ENCODE measurements at places on chromosomes 11 and 22. TPM values are rescaled to one million over a fixed set of nuclear protein-coding genes. Genes with fewer than 3 reads are reported as not detected.
A peak's percentile ranks its signal among the peaks of the same experiment; 100 is the strongest.

Gene DLG2
- 1.3 TPM for total RNA-seq

Gene DUSP8
- 2.6 TPM for total RNA-seq

DNA sequence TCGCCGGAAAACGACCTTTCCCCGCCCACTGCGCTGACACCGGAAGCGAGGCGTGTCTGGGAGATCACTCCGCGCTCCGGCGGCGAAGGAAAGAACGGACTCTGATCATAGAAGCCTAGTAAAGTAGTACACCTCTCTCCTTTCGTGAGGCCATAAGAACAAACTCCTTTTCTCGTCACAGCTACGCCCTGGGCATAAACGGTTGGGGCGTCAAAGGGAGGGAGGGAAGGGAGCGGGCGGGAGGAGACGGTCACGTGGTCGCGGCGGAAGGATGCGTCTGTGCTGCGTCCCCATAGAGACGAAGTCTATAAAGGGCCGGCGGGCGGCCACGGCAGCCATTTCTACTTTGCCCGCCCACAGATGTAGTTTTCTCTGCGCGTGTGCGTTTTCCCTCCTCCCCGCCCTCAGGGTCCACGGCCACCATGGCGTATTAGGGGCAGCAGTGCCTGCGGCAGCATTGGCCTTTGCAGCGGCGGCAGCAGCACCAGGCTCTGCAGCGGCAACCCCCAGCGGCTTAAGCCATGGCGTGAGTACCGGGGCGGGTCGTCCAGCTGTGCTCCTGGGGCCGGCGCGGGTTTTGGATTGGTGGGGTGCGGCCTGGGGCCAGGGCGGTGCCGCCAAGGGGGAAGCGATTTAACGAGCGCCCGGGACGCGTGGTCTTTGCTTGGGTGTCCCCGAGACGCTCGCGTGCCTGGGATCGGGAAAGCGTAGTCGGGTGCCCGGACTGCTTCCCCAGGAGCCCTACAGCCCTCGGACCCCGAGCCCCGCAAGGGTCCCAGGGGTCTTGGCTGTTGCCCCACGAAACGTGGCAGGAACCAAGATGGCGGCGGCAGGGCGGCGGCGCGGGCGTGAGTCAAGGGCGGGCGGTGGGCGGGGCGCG lies at the start of gene ATF4:
Gene ATF4 (plus strand): TSS at position 337 of the 880 bp plus-strand sequence. CDS start 884 bp downstream, outside the sequence.
- peaks cover 67% of the 10 kb centered on the region for H3K36me3 ChIP-seq
- H3K4me3 ChIP-seq = peak within 1 kb of the TSS; percentile 94
- peaks cover 58% of the 10 kb centered on the region for H3K4me1 ChIP-seq
- peaks cover 2% of the 10 kb centered on the region for H3K27me3 ChIP-seq

DNA sequence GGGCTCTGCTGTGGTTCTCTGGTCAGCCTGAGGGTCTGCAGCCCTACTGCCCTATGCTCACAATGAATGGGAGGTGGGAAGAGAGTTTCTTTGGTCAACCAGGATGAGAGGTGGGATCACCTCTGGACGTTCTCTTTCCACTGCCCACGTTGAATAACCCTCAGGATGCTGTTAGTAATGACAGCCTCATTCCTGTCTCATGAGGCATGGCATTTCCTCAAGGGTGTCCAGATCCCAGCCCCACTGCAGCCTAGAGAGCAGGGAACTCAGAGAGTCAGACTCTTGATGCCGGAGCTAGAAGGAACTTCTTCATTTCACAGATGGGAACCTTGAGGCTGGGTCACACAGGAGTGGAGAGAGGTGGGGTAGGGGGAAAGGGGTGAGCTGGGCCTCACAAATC lies 196.0 kb downstream of the CEP164 start:
- H3K36me3 ChIP-seq = no peaks in the 10 kb centered on the region
- H3K4me1 ChIP-seq = no peaks in the 10 kb centered on the region
- H3K27me3 ChIP-seq = peaks cover 2% of the 10 kb centered on the region
- H3K27ac ChIP-seq = no peak overlapping the region

GRCh38 chr11:33040862-33041453 lies 1.6 kb downstream of the TCP11L1 start:
- peaks cover 2% of the 10 kb centered on the region for H3K27me3 ChIP-seq
- peaks cover 31% of the 10 kb centered on the region for H3K4me1 ChIP-seq
- peaks cover 25% of the 10 kb centered on the region for H3K36me3 ChIP-seq
- no peak for DNase-seq

GRCh38 chr11:13258855-13259254 lies 18.7 kb upstream of the BMAL1 start:
- no peak overlapping the region for H3K4me3 ChIP-seq
- H3K36me3 ChIP-seq = no peaks in the 10 kb centered on the region
- no peak overlapping the region for H3K27ac ChIP-seq
- H3K27me3 ChIP-seq = peaks cover 15% of the 10 kb centered on the region
- no peak for DNase-seq

DNA sequence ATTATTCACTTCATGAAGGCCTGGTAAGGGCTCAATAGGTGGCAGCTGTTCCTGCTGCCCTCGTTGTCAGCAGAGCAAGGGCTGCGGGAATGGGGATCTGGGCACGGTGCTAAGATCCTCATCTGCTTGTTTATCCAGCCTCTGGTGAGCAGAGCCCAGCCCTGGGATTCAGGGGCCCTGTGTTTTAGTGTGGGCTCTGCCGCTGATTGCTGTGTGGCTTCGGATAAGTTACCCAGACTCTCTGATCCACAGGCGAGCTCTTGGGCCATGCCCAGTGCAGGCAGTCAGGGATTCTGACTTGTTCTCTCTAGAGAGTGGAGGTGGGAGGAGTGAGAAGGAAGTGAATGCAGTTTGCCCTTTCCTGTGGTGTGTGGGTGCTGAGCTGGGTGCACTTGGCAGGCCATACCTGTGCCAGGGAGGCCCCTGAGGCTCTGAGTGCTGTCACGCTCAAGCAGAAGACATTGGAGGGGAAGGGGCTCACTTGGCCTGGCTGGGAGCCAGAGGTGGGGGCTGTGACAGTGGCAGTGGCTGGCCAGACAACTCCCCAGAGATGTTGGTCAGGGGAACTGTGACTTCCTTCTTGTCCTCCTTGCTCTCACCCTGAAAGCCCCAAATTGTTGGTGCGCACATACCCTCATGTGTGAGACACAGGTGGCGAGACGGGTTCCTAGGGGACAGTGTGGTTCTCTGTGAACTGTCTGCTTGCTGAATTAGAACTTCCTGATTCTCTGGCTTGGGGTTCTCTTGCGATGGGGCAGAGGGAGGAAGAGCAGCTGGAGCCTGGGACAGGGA lies 43.7 kb downstream of the CD82 start:
- H3K4me1 ChIP-seq = peaks cover 79% of the 10 kb centered on the region
- no peaks in the 10 kb centered on the region for H3K27me3 ChIP-seq
- peak overlapping the region; percentile 83 for H3K27ac ChIP-seq
- H3K4me3 ChIP-seq = no peak overlapping the region
- peaks cover 74% of the 10 kb centered on the region for H3K36me3 ChIP-seq
- peak; percentile 53 for DNase-seq

DNA sequence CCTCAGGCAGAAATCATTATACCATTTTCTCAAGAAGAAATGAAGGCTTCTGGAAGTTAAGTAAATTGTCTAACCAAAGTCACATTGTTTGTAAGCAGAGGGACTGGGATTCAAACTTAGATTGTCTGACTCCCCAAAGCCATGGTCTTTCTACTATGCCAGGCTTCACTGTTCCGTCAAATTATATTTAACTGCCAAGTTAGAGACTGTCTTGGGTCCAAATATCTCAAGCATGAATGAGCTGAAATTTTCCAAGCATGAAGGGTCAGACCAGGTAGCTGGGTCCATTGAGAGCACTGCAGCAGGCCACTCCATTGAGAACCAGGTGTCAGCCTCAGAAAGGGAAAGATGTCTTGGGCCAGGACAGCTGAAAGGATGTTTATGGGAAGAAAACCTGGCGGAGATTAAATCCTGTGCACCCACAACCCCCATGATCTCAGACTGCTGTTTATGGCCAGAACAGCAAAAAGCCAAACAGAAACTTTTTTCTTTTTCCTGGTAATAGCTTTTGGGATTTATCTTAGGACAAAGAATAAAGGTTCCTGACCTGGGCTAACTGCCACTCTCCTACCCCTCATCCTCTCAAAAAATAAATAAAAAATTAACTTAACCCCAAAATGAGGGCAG lies 612.3 kb downstream of the INSC start:
- no peaks in the 10 kb centered on the region for H3K27me3 ChIP-seq
- no peak for DNase-seq
- no peaks in the 10 kb centered on the region for H3K4me1 ChIP-seq
- no peak overlapping the region for H3K27ac ChIP-seq
- no peaks in the 10 kb centered on the region for H3K36me3 ChIP-seq

DNA sequence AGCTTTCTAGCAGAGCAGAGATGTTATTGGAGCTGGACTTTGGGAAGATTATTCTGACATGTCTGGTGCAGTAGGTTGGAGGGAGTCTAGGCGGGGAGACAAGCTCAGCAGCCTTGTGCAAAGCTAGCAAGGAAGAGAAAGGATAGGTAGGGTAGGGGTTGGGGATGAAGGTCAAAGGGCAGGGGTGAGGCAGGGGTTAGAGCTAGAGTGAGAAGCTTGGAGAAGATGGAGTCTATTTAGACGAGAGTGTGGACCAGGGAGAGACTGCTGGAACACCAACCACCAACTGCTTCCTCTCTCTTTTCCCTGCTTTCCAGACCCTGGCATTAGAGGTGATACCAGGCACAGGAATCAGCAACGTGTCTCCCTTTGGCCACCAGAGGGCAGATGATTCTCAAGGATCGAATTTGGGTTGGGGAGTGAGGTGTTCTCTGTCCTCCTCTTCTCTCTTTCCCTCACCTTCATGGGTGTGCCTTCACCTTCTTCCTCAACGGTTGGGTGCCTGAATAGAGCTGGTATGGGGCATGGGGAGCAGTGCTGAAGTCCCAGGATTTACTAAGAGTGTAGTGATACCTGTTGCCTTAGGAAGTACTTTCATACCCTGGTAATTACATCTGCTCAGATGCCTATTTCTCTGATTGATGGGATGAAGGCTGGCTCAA lies 1.8 kb upstream of the MARK2 start:
- H3K4me1 ChIP-seq = peaks cover 40% of the 10 kb centered on the region
- peaks cover 25% of the 10 kb centered on the region for H3K36me3 ChIP-seq
- no peaks in the 10 kb centered on the region for H3K27me3 ChIP-seq
- peak; percentile 80 for DNase-seq
- no peak overlapping the region for H3K4me3 ChIP-seq

DNA sequence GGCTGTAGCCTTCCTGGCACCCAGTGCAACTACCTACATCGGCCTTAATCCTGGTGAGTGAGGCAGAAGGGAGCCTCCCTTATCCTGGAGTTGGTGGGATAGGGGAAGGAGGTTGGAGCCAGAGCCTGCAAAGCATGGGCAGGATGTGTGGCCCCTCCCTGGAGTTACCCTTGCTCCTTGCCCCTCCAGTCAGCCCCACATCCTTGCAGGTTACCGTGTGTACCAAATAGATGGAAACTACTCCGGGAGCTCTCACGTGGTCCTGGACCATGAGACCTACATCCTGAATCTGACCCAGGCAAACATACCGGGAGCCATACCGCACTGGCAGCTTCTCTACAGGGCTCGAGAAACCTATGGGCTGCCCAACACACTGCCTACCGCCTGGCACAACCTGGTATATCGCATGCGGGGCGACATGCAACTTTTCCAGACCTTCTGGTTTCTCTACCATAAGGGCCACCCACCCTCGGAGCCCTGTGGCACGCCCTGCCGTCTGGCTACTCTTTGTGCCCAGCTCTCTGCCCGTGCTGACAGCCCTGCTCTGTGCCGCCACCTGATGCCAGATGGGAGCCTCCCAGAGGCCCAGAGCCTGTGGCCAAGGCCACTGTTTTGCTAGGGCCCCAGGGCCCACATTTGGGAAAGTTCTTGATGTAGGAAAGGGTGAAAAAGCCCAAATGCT lies 3.9 kb downstream of the SMPD1 start:
- H3K4me3 ChIP-seq = no peak overlapping the region
- peaks cover 54% of the 10 kb centered on the region for H3K36me3 ChIP-seq
- DNase-seq = no peak
- H3K27ac ChIP-seq = no peak overlapping the region
- H3K27me3 ChIP-seq = no peaks in the 10 kb centered on the region

GRCh38 chr22:37044634-37045625 lies 6.6 kb upstream of the KCTD17 start:
- H3K27ac ChIP-seq = no peak overlapping the region
- H3K27me3 ChIP-seq = peaks cover 3% of the 10 kb centered on the region
- H3K4me3 ChIP-seq = no peak overlapping the region
- no peaks in the 10 kb centered on the region for H3K36me3 ChIP-seq
- peaks cover 26% of the 10 kb centered on the region for H3K4me1 ChIP-seq
- DNase-seq = no peak

DNA sequence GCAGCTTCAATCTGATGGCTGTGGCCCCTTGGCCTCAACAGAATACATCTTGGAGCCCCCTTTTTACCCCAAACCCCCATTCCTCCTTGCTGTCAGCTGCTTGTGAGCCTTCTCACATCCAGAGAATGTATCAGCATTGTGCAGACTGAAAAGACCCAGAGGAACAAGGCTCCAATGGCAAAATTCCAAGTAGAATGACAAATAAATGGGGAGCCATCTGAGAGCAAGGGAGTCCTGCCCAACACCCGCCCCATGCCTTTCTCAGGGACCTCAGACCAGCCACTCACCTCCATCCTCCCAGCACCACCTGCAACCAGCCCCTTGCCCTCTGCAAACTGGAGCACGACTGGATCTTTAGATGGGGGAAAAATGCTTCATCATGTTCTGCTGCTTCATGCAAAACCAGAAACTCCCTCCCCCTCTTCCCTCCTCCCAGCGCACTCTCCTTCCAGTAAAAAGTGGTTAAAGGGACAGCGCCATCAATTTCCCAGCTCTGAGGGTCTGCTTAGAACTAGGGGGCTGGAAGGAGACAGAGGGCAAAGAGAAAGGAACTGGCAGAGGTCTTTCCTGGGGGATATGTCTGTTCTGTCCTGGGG lies 2.2 kb upstream of the NEFH start:
- peaks cover 38% of the 10 kb centered on the region for H3K27me3 ChIP-seq
- peaks cover 18% of the 10 kb centered on the region for H3K4me1 ChIP-seq
- DNase-seq = no peak
- H3K4me3 ChIP-seq = no peak overlapping the region

DNA sequence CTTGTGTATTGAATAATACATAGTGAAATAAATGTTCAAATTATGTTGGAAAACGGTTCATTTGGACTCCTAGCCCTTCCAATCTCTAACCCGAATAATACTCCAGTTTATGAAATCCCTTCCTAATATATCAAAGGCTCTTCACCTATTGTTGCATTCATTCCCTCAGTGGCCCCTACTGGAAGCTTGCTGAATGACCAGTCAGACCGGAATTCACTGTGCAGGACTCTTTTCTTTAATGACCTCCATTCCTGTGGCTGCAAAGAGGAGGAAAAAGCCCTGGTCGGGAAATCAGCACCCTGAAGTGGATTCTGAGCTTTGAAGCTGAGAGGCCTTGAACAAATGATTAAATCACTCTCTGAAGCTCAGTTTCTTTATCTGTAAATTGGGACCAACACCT lies 19.1 kb upstream of the RCN1 start:
- H3K27ac ChIP-seq = no peak overlapping the region
- peaks cover 38% of the 10 kb centered on the region for H3K27me3 ChIP-seq
- H3K4me3 ChIP-seq = no peak overlapping the region
- H3K4me1 ChIP-seq = no peaks in the 10 kb centered on the region
